NCI-H1105 (cell line): ENCODE measurements at places on chromosomes 2 and 18.

DNA sequence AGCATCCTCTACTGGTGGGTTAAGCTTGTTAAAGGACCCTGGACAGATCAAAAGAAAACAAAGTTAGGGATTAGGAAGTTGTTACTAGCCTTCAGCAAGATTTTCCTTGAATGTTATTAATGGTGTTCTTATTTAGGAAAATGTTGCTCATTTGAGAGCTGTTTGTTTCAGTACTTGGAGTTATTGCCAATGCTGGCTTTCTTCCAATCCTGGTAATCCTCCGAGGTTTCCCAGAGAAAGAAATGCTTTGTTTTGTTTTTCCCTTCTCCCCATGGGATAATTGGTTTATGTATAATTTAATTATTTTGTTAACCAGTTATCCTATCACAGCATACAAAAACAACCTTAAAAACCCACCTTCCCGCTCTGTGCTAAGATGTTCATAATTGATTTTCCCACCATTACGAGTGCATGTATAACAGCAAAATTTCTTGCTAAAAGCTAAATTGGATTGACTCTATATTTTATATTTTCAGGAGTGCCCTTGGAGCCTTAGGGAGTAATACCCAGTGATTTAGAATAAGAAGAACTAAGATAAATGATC, 79.8 kb downstream of the MGAT5 start:
- peak; percentile 53 for DNase-seq

DNA sequence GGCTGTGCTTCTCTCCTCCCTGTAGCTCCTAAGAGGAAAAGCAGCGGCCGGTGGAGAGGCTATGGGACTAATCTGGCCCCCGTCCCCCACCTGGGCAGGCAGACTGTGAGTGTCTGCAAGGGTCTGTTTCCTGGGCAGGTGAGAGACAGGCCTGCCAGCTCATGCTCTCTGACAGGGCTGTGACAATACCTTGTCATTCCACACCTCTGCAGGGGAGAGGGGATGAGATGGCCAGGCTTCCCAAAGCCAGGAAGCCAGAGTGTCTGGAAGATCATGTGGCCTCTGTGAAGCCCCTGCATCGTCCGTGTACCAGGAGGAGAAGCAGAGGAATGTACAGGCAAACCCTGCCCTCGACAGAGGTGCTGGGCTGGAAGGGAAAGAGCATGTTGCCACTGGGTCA, 142.5 kb upstream of the GATA6 start:
- DNase-seq, result no peak

- no peak for DNase-seq
These were observed 485.2 kb downstream of the PTPRM start for GRCh38 chr18:8052237-8052701.

- no peak for DNase-seq
These were observed 60.3 kb downstream of the VRK2 start for GRCh38 chr2:58106896-58107295.

DNA sequence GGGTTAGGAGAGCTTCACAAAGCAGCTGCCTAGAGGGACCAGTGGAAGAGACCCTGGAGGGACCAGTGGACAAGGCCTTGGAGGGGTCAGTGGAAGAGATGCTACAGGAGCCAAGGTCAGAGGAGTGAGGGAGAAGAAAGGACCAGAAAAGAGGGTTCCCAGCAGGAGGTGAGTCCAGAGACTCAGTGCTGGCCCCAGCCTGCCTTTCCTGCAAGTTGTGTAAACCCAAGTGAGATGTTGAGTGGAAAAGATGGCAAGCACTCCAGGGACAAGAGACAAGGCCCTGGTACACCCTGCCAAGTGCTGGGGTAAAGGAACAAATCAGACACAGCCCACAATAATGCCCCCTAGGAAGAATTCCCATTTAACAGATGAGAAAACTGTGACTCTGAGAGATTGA, 94.4 kb downstream of the TTC32 start:
- no peak for DNase-seq

- DNase-seq, result no peak
These were observed 3.6 kb downstream of the SCLY start for GRCh38 chr2:238064376-238064775.

- peak; percentile 14 for DNase-seq
These were observed 97.8 kb downstream of the B3GNT2 start for GRCh38 chr2:62293490-62294271.
